ENCODE measurements at places on chromosomes 4 and X.
A peak's percentile ranks its signal among the peaks of the same experiment; 100 is the strongest.

GRCh38 chr4:28351826-28352225 is 1491.2 kb downstream of the STIM2 start:
- no peaks in the 10 kb centered on the region for H3K27me3 ChIP-seq
- no peak overlapping the region for H3K4me3 ChIP-seq
- no peak overlapping the region for H3K27ac ChIP-seq
- DNase-seq = no peak
- H3K36me3 ChIP-seq = no peaks in the 10 kb centered on the region

DNA sequence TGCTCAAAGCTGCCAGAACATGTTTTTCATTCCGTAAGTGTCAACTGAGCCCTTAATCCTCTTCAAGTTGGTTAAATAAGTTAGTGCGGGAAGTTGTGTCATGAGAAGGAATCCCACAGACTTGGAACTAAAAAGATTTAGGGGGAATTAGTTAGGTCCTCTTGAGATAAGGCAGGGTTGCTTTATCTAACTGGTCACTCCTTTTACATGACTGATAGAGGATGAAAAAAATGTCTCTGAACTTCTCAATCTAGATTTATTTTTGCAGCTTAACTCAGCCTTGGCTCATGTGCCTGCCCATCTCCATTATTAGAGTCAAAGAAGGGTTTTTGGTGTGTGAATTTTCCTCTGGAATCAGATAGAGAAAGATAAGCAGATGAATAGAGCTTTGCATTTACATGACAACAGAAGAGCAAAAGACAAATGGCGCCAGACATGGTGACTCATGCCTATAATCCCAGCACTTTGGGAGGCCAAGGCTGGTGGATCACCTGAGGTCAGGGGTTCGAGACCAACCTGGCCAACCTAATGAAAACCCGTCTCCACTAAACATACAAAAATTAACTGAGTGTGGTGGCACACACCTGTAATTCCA is 882.9 kb downstream of the RPA4 start:
- DNase-seq = peak; percentile 8
- no peak overlapping the region for H3K4me3 ChIP-seq

DNA sequence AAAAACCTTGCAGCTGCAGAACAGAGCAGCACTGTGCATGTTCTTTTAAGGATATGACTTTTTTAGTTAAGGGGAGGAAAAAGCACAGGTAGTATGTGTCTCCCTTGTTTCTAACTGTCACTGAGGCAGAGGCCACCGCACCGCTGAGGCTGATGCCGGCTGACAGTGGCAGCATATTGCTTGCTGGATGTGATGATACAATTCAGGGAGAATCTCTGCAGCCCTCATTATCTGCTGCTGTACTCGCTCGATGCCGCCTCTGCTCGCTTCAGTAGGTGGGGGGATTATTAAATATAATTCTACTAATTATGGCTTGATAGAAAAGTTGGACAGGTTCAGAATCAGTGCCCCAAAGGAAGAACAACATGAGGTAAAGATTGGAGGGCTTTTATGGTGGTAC is 378.8 kb upstream of the NOCT start:
- no peak overlapping the region for H3K4me3 ChIP-seq
- peaks cover 12% of the 10 kb centered on the region for H3K4me1 ChIP-seq
- DNase-seq = no peak
- H3K27ac ChIP-seq = no peak overlapping the region
- no peaks in the 10 kb centered on the region for H3K27me3 ChIP-seq
- H3K36me3 ChIP-seq = no peaks in the 10 kb centered on the region

DNA sequence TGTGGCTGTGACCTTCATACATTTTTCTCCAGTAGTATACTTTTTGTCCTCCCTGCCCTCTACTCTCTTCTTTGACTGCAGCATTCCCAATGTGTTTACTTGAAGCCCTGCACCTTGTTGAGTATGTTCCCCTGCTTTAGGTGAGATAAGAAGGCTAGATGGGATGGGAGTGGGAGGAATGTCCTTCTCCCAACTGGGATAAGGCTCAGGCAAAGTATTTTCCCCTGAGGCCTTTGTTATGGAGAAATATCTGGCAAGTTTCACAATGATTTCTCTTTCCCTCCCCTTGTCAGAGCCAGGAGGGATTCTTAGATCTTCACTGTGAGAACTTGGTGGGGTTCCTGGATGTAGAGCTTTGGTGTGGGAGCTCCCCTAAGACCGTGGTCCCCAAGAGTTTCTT is 131.8 kb downstream of the CLCN5 start:
- no peak overlapping the region for H3K27ac ChIP-seq
- no peaks in the 10 kb centered on the region for H3K4me1 ChIP-seq
- no peak for DNase-seq
- no peaks in the 10 kb centered on the region for H3K27me3 ChIP-seq
- no peak overlapping the region for H3K4me3 ChIP-seq

- no peaks in the 10 kb centered on the region for H3K36me3 ChIP-seq
- no peak overlapping the region for H3K4me3 ChIP-seq
- no peak overlapping the region for H3K27ac ChIP-seq
- no peaks in the 10 kb centered on the region for H3K27me3 ChIP-seq
- peaks cover 19% of the 10 kb centered on the region for H3K4me1 ChIP-seq
- DNase-seq = peak; percentile 58
Measured at GRCh38 chr4:150010525-150011126, 67.6 kb upstream of the DCLK2 start.
